ENCODE measurements at places on chromosomes 7 and 10. TPM values are rescaled to one million over a fixed set of nuclear protein-coding genes. Genes with fewer than 3 reads are reported as not detected.

The MBLAC1 gene
- total RNA-seq = 2.7 TPM

The CPN1 gene
- total RNA-seq = 0.19 TPM

The INPP5A gene
- 13.5 TPM for total RNA-seq

The GOLGA7B gene
- 4.2 TPM for total RNA-seq

The CLRN3 gene
- total RNA-seq = 0.07 TPM

The GFRA1 gene
- 8.4 TPM for total RNA-seq
